ENCODE measurements at places on chromosomes 1 and 21. TPM values are rescaled to one million over a fixed set of nuclear protein-coding genes. Genes with fewer than 3 reads are reported as not detected.

- H3K27me3 ChIP-seq, result no peaks in the 10 kb centered on the region
- peaks cover 3% of the 10 kb centered on the region for H3K36me3 ChIP-seq
- DNase-seq, result peak; percentile 90
- H3K4me3 ChIP-seq, result peak overlapping the region; percentile 46
- peak overlapping the region; percentile 89 for H3K27ac ChIP-seq
Measured at GRCh38 chr21:45294509-45295291, 7.0 kb upstream of the POFUT2 start.

- H3K27ac ChIP-seq, result no peak overlapping the region
- H3K4me1 ChIP-seq, result no peaks in the 10 kb centered on the region
- no peak for DNase-seq
Measured at GRCh38 chr1:86477682-86478081, 9.0 kb downstream of the CLCA1 start.

NHLH2 gene
- total RNA-seq, result not detected

DNA sequence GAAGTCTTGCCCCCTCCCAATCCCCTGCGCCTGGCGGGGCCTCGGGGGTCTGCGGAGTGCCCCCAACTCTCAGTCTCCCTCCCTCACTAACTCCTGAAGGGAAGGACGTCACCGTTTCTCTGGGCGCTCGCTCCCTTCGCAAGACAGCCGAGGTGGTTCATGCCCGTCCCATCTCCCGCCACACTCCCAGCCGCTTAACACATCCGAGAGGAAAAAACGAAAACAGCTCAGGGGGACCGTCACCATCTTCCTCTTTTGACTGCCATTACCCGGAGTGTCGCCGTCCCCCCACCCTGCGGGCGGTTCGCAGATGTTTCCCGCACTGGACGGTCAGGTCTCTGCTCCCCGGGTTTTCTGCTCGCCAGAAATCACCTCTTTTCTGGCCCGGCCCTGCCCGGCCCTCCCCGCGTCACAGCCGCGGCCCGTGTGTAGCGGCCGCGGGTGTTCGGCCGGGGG is 532 bp downstream of the ERO1B start:
- DNase-seq, result peak; percentile 21
- H3K27ac ChIP-seq, result no peak overlapping the region
- peak overlapping the region; percentile 77 for H3K4me3 ChIP-seq
- peaks cover 6% of the 10 kb centered on the region for H3K27me3 ChIP-seq

DNA sequence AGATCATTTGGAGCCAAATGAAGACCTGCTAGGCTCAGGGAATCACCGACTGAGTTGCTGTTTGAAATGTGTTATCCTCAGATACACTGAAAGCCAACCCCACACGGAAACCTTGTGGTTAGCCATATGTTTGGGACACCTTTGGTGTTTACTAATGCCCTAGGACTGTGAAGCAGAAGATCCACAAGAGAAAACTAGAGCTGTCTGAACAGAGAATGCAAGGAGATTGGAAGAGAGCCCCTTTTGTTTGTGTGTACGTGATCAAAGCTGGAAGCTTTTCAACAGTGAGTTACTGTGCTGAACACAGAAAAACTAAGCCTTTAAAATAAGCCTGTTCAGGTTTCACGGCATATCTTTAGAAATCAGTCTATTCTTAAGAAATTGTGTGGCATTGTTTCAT is 908.2 kb upstream of the ADGRL2 start:
- H3K27me3 ChIP-seq, result no peaks in the 10 kb centered on the region
- peak; percentile 66 for DNase-seq
- peaks cover 11% of the 10 kb centered on the region for H3K4me1 ChIP-seq
- H3K4me3 ChIP-seq, result peak overlapping the region; percentile 22
- peak overlapping the region; percentile 39 for H3K27ac ChIP-seq

DNA sequence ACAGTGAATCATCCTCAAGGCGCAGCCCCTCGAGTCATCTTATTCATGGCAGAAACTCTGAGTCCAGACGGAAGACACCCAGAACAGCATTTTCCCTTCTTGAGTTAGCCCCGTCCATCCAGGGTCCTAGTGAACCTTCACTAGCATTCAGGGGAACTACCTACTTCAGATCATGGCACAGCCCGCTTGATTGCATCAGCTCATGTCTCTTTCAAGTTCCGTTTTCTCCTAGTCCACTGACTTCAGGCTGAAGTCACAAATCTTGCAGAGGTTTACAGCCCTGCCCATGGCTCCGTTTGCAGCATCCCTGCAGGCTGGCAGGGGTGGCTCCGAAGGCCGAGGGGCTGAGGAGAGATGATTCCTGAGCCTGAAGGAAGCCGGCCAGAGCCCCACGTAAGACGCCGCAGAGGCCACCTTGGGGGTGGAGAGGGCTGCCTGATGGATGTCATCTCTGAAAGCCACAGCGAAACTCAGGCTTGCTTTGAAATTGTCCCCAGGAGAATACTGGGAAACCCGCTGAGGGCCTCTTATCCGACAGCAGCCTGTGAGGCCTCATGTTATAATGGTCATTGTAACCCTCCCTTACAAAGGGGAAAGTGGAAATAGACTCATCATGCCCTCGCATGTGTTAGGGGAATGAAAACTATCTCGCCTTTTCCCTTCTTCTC is 310.2 kb upstream of the AJAP1 start:
- H3K36me3 ChIP-seq, result no peaks in the 10 kb centered on the region
- no peaks in the 10 kb centered on the region for H3K27me3 ChIP-seq
- no peaks in the 10 kb centered on the region for H3K4me1 ChIP-seq
- no peak overlapping the region for H3K4me3 ChIP-seq

- no peaks in the 10 kb centered on the region for H3K27me3 ChIP-seq
- H3K36me3 ChIP-seq, result no peaks in the 10 kb centered on the region
- no peaks in the 10 kb centered on the region for H3K4me1 ChIP-seq
- H3K4me3 ChIP-seq, result no peak overlapping the region
- no peak for DNase-seq
- H3K27ac ChIP-seq, result no peak overlapping the region
Measured at GRCh38 chr1:163201906-163202305, 810 bp downstream of the RGS5 start.

GJA4 gene
- not detected for total RNA-seq

DNA sequence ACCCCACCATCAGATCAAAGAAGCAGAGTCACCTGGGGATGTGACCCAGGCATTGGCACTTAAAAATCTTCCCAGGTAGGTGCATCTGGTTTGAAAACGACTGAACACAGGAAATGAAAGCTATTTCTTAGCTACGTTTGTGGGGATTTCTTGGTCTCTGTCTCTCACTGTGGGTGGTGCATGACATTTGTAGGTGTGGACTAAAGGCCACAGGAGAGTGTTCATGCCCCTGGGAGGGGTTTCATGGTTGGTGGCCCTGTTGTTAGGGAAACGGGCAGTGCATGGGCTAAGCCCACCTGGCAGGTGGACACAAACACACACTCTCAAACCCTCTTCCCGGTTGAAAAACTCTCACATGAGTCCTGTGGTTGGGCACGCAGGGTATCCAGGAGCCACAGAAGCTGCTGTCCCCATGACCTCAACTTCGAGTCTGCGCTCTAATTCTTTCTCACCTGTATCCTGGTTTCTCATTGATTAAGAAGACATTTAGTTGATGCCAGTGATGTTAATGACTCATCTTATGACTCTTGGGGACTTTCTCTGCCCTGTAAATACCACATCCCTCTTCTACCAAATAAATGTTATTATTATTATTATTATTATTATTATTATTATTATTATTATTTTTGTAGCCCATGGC is 119.4 kb downstream of the MRPS6 start:
- no peaks in the 10 kb centered on the region for H3K36me3 ChIP-seq
- no peak for DNase-seq
- no peak overlapping the region for H3K27ac ChIP-seq
- no peaks in the 10 kb centered on the region for H3K4me1 ChIP-seq
- no peak overlapping the region for H3K4me3 ChIP-seq
- H3K27me3 ChIP-seq, result no peaks in the 10 kb centered on the region

DNA sequence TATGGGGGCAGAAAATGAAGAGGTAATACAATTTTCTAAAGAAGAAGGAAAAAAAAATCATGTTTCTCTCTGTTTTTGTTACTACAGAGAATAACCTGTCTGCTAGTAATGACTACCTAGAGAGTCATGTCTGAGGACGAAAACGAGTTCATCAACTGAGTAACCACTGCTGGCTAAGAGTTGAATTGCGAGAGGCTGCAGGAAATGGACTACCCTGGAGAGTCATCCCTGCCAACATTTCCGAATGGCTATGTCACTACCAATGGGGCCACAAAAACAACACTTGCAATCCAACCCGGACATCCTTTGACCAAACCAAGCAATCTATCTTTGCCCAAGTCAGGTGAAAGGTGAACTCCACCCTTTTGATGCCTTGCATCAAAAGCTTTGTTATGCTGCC is 120.6 kb downstream of the FCRL5 start:
- no peaks in the 10 kb centered on the region for H3K36me3 ChIP-seq
- H3K4me1 ChIP-seq, result no peaks in the 10 kb centered on the region
- H3K27ac ChIP-seq, result no peak overlapping the region
- no peak for DNase-seq
- H3K4me3 ChIP-seq, result no peak overlapping the region

NHLH1 gene
- total RNA-seq, result 1.4 TPM

GRCh38 chr1:94044290-94044790 is 76.6 kb downstream of the ABCA4 start:
- H3K4me1 ChIP-seq, result peaks cover 12% of the 10 kb centered on the region
- H3K27me3 ChIP-seq, result no peaks in the 10 kb centered on the region
- no peak overlapping the region for H3K27ac ChIP-seq
- peak overlapping the region; percentile 37 for H3K4me3 ChIP-seq
- peak; percentile 53 for DNase-seq

Measured in SJCRH30 (cell line).